ENCODE measurements at places on chromosomes 4 and X. TPM values are rescaled to one million over a fixed set of nuclear protein-coding genes. Genes with fewer than 3 reads are reported as not detected.

Gene SATL1
- 0.04 TPM for polyA plus RNA-seq

Gene COL25A1
- polyA plus RNA-seq: not detected

Gene PPP2R2C
- polyA plus RNA-seq: not detected

Gene EGFL6
- polyA plus RNA-seq: not detected

Gene CENPVL1
- not detected for polyA plus RNA-seq

Gene FOXP3
- polyA plus RNA-seq: 0.03 TPM

Gene PLXNB3
- 0.35 TPM for polyA plus RNA-seq

Gene TMA16
- polyA plus RNA-seq: 6.5 TPM

Gene SASH3
- 291 TPM for polyA plus RNA-seq

Gene GABRE
- polyA plus RNA-seq: not detected

Gene ATP1B4
- not detected for polyA plus RNA-seq

Gene P2RY4
- polyA plus RNA-seq: 0.14 TPM

Gene PDZD11
- polyA plus RNA-seq: 16.3 TPM

Gene SPIN2A
- polyA plus RNA-seq: 0.91 TPM

Gene CXXC4
- not detected for polyA plus RNA-seq

Gene TMEM35A
- polyA plus RNA-seq: not detected

Gene CFP
- 3.0 TPM for polyA plus RNA-seq

Gene SMARCA1
- 0.07 TPM for polyA plus RNA-seq

Gene DGKQ
- polyA plus RNA-seq: 21.7 TPM

Gene PFKFB1
- 0.32 TPM for polyA plus RNA-seq

Gene FNIP2
- polyA plus RNA-seq: 0.10 TPM

Gene AMBN
- not detected for polyA plus RNA-seq

Gene CYSLTR1
- 10.7 TPM for polyA plus RNA-seq

Gene ZAR1
- polyA plus RNA-seq: not detected

Gene SPINK2
- 1.7 TPM for polyA plus RNA-seq

Gene SSX4B
- not detected for polyA plus RNA-seq

Gene MAGEA2B
- not detected for polyA plus RNA-seq

Gene C4orf50
- polyA plus RNA-seq: not detected

Gene SRPK3
- polyA plus RNA-seq: not detected

Gene HPF1
- polyA plus RNA-seq: 8.5 TPM

Gene ARAP2
- polyA plus RNA-seq: 13.2 TPM

Gene CYLC1
- polyA plus RNA-seq: not detected

Gene STARD8
- 0.33 TPM for polyA plus RNA-seq

Gene ATG4A
- 6.1 TPM for polyA plus RNA-seq

Gene VCX2
- polyA plus RNA-seq: not detected

Gene AKAP14
- not detected for polyA plus RNA-seq

Gene ARHGAP6
- 0.61 TPM for polyA plus RNA-seq
